ENCODE measurements at places on chromosomes 13 and 19.

GRCh38 chr13:48532256-48532505 is 699 bp downstream of the RCBTB2 start:
- no peak for DNase-seq

DNA sequence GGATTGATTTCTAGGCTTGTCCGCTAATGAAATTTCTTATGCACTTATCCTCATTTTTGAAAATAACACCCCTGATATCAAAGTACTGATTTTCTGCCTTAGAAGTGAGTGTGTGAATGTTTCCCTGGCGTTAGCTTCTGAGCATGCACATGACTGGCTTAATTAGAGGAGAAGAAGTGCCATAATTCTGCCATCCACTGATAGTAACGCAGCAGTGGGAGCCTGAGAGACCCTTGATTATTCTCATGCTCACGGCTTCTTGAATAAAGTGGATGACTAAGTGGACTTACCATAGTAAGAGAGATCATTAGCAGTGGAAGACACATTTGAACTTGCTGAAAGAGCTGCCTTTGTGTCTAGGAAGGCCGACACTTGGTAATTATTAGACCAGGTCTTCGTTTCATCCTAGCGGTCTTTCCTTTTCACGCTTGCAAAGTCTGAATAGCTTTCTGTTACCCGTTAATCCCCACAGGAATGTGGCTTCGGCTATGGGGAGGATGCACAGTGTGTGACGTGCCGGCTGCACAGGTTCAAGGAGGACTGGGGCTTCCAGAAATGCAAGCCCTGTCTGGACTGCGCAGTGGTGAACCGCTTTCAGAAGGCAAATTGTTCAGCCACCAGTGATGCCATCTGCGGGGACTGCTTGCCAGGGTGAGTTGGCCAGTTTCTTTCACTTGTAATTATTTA is 45.3 kb downstream of the TNFRSF19 start:
- DNase-seq, result no peak

GRCh38 chr13:27104606-27105005 is 67.0 kb downstream of the USP12 start:
- no peak for DNase-seq

GRCh38 chr13:100195568-100195967 is 106.7 kb downstream of the PCCA start:
- DNase-seq, result no peak

DNA sequence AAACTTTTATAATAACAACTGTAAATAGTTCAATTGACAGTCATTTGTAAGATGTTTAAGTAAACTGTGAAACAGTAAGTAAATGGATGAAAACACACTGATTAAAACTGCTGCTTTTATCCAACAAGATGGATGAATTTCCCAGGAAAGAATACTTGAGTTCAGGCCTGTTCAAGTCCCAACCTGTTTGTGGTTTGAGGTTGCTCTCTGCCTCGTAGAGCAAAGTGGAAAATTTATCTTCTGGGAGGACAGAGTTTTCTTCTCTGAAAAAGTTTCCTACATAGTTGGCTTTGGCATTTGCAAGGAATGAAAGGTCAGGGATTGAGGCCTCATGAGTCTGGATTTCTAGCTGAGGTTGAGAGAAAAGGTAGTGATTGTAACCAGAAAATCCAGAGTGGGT is 15.2 kb upstream of the ZNF543 start:
- no peak for DNase-seq

DNA sequence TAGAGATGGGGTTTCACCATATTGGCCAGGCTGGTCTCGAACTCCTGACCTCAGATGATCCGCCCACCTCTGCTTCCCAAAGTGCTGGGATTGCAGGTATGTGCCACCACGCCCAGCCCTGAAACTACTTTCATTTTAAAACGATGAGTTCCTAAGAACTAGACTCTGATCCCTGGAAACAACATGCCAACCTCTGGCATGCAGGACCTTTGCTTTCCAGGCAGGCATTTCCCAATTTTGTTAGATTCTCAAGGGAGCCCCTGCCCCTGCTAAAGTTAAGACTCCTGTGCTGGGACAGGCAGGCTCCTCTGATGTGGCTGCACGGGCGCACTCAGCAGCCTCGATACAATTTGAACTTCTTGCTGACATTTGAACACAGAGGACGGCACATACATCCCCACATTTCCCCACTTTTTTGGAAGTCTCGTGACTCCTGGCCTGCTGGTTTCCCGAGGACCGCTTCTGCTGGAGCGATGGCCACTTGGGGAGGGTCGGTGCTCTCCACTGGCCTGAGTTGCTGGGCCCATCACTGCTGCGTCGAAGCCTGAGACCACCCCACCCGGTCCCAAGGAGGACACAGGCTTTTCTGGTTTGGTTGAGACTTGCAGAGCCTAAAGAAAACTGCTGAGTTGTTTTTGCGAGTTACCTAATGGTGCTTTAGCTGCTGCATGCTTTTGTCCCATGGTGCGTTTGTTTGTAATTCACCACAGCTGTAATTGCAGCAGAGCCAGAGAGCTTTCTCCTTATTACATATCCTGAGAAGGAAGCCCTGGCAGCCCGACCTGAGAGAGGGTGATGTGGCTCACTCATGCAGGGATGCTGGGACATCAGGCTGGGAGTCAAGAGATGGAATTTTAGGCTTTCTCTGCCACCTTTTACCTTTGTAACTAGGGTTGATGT is 8.2 kb downstream of the ATP11A start:
- peak; percentile 23 for DNase-seq

DNA sequence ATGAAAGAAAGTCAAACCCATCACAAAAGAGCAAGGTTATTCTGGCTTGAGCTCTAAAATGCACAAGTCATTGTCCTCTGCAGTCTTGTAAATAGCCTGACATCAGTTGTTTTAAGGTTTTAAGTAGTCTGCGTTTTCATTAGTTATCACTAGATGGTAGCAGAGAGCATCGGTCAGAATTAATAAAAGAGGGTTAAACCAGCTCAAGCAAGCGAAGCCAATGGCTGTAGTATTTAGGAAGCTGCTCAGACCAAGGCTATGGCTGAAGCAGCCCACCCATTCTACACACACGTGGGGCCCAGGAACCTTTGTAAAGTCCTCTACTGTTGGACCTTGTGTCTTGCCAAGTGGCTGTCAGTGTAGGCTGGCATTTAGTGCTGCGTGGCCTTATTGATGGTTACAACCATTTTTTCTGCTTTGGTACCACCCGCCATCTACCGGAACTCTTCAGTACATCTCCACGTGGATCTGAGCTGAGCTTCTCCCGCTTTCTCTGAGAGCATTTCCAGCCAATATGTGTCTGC is 13.3 kb upstream of the ZNF57 start:
- DNase-seq, result peak; percentile 59

GRCh38 chr13:27112006-27112405 is 59.6 kb downstream of the USP12 start:
- DNase-seq, result no peak

- DNase-seq, result no peak
Measured at GRCh38 chr13:35567406-35567980, 91.0 kb upstream of the MAB21L1 start.

- no peak for DNase-seq
Measured at GRCh38 chr19:29268103-29268502, 55.2 kb upstream of the UQCRFS1 start.

DNA sequence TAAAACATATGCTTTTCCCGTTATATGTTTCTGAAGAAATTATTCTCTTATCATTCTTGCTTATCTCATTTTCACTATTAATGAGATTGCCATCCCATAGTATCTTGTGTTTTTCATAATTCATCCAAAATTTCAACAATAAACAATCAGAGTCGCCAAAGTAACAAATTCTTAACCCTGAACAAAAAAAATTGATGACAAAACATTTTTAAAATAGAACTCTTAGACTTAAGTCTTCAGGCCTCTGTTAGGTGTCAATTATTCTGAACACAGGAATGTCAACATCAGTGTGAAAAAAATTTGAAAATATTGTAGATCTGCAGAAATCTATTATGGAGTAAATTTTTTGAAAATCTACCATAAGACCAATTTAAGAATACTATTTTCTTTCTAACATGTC is 37.4 kb downstream of the NEK5 start:
- no peak for DNase-seq

DNA sequence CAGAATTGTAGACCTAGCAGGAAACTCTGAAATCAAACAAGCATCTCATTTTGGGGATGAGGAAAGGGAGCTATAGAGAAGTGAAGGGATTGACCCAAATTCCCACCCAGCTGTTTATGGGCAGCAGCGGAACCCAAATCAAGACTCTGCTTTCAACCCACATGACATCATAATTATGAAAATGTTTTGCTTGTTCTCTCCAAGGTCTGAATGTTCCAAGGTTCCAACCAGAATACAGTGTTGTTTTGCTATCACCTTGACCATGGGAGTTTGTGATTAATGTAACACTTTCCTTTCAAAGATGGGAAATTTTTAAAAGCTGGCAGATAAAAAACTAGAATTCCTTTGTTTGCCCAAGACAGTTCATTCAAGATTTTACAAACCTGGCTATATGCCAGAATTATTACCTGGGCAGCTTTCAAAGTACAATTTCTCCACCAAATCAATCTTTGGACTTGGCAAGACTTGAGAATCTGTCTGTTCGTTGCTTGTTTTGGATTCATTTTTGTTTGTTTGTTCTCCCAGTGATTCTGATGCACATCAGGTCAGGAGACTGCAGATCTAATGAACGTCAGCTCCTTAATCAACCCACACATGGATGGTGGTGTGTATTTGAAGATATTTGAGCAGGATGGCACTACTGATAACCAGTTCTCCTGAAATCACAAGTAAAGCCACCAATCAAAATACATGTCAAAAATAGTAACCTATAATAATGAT is 322.7 kb downstream of the FOXO1 start:
- no peak for DNase-seq

GRCh38 chr13:103754783-103755182 is 688.6 kb upstream of the SLC10A2 start:
- DNase-seq, result no peak

DNA sequence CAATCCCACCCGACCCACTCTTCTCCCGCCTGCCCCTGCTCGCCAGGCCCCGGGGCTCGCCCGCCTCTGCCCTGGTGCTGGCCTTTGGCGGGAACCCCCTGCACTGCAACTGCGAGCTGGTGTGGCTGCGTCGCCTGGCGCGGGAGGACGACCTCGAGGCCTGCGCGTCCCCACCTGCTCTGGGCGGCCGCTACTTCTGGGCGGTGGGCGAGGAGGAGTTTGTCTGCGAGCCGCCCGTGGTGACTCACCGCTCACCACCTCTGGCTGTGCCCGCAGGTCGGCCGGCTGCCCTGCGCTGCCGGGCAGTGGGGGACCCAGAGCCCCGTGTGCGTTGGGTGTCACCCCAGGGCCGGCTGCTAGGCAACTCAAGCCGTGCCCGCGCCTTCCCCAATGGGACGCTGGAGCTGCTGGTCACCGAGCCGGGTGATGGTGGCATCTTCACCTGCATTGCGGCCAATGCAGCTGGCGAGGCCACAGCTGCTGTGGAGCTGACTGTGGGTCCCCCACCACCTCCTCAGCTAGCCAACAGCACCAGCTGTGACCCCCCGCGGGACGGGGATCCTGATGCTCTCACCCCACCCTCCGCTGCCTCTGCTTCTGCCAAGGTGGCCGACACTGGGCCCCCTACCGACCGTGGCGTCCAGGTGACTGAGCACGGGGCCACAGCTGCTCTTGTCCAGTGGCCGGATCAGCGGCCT is 4.1 kb downstream of the LRFN3 start:
- DNase-seq, result no peak

DNA sequence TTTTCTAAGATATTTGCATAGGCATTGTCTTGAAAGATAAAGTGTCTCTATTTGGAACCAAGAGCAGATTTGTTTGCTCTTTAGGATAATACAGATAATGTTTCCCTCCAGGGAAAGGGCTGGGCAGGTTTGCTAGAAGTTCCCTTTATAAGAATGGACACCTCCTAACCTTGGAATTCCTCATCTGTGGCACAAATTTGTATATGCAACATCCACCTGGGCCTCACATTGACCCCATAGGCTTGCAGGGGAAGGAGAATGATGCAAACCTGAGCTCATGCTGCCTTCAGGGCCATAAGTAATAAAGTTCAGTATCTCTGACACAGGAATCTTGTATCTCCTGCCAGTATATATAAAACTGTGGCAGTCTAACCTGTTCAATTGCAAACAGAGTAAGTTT is 508.4 kb upstream of the MIR17HG start:
- no peak for DNase-seq

DNA sequence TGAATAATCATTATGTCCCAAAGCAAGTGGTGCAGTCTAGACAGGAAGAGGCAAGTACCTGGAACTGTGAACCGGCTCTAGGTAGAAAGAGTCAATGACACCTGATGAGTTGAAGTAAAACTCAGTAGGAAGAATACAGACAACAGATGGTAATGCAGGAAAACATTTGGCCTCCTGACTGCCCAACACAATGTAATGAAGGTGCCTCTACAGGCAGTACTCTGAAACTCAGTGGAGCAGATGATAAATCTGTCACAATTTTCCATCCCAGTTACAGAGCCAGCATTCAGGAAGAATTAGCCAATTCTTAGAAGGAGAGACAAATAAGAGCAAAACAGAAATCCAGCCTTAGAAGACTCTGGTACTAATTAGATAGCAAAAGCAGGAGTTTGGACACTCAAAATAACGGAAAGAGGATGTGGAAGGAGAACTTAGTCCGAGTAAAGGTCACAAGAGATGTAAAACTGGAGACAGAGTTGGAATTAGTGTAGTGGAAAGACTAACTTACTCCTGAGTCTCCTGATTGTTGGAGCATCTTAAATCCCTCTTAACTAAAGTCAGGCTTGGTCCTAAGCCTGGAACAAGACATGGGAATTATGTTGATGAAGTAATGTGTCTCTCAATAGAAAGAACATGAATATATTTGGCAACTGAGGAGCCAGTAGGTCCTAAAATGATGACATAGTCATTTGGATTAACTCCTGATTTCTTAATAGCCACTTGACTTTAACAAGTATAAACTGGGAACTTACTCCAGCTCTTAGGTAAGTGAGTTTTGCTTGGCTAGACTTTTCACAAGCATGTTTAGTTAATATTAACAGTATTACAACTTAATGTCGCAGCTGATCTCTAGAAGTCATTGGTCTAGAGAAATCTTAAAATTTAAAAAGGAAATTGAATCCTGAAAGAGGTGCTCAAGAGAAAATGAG is 457.3 kb upstream of the MIR17HG start:
- no peak for DNase-seq

GRCh38 chr19:38003438-38004185 is 96.6 kb downstream of the SIPA1L3 start:
- DNase-seq, result peak; percentile 84

GRCh38 chr13:45873491-45874325 is 22.2 kb upstream of the SIAH3 start:
- no peak for DNase-seq

GRCh38 chr19:12448808-12449207 is 8.0 kb upstream of the ZNF443 start:
- no peak for DNase-seq
